ENCODE measurements at places on chromosomes 5 and 9. TPM values are rescaled to one million over a fixed set of nuclear protein-coding genes. Genes with fewer than 3 reads are reported as not detected.

DNA sequence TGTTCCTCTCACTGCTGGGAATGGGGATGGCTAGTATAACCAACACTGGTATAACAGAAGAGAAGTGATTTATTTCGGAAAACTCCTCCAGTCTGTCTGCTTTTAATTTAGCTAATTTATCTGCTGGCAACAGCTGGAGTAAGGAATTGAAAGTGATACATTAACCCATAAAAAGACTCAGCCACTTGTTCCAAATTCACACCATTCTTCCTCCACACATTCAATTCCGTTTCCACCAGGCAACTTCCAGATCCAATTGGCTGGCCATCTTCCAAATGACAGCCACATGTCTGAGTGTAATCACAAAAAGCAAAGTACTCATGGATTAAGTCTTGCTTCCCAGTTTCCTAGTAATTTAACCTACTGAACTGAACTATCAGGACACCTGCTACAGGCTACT lies 77.1 kb upstream of the RETREG1 start:
- no peaks in the 10 kb centered on the region for H3K27me3 ChIP-seq
- H3K36me3 ChIP-seq: no peaks in the 10 kb centered on the region

- DNase-seq: no peak
- H3K27me3 ChIP-seq: no peaks in the 10 kb centered on the region
- peak overlapping the region; percentile 19 for H3K27ac ChIP-seq
- no peak overlapping the region for H3K4me3 ChIP-seq
Measured at GRCh38 chr5:140253985-140254384, 48.9 kb downstream of the PFDN1 start.

DNA sequence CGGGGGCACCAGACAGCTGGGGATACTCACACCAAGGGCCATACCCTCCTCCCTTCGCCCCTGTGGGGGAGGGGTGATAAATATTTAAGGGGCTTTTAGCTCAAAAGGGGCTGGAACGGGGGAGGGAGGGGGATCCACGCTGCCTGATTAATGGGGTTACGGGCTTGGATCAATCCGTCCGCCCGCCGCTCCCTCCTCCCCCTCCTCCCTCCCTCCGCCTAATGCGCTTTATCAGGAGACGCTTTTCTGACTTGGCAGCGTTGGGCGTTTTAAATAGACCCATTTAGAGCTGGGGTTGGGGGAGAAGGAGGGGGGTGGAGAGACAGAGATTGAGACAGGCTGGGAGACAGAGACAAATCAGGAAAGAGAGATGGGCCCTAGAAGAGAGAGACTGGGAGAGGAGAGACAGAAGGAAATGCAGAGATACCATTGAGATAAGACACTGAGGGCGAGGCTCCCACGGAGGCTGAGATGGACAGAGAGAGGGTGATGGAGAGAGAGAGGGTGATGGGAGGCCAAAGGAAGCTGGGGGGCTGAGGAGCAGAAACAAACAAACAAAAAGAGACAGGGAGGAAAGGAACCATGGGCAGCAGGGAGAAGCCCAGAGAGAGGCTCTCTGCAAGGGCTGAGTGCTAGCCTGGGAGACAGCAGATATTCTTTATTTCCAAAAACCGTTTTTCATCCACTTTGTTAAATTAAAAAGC lies 10.3 kb downstream of the CNTFR start:
- no peak for DNase-seq
- no peaks in the 10 kb centered on the region for H3K36me3 ChIP-seq
- H3K4me1 ChIP-seq: peaks cover 9% of the 10 kb centered on the region
- H3K27me3 ChIP-seq: no peaks in the 10 kb centered on the region
- no peak overlapping the region for H3K4me3 ChIP-seq
- H3K27ac ChIP-seq: no peak overlapping the region

DNA sequence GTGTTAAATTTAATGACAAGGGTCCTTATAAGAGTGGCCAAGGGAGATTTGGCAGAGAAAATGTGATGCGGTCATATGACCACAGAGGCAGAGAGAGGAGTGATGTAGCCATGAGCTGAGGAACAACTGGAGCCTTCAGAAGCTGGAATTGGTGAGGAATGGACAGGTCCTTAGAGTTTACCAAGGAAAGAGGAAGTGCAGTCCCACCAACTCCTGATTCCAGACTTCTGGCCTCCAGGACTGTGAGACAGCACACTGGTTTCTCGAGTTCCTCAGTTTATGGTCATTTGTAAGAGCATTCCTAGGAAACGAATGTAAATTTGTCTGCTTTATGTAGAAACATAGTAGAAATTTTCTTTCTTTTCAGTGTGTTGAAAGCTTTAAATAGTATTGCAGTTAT lies 410.1 kb downstream of the CDH18 start:
- H3K4me1 ChIP-seq: no peaks in the 10 kb centered on the region
- H3K27me3 ChIP-seq: no peaks in the 10 kb centered on the region
- DNase-seq: no peak
- H3K4me3 ChIP-seq: no peak overlapping the region
- no peak overlapping the region for H3K27ac ChIP-seq

The NXNL2 gene
- total RNA-seq: 6.9 TPM

The HMGCS1 gene
- 3.8 TPM for total RNA-seq
